ENCODE measurements at places on chromosomes 12 and 14.

- no peak for DNase-seq
Observed at GRCh38 chr14:27078191-27078590, 480.4 kb upstream of the NOVA1 start.

DNA sequence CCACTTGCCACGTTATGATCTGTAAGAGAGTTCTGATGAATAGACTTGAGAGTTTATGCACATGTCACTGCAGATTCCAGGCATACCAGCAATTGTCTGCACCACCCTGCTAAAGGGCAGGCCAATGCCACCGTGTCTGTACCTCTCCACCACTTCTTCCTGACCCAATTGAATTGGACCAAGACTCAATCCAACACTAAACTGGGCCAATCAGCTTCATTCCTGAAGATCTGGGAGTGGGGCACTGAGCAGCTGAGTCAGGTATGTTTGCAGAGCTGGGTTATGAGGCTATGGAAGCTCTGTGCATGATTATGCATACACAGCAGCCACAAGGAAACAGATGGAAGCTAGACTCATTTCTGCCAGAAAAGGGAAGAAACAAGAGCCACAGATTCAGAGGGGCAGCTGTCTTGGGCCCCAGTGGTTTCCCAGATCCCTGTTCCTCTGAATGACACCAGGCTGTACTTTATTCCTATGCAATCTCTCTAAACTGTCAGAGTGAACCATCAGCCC is 28.0 kb downstream of the DAO start:
- no peak for DNase-seq

DNA sequence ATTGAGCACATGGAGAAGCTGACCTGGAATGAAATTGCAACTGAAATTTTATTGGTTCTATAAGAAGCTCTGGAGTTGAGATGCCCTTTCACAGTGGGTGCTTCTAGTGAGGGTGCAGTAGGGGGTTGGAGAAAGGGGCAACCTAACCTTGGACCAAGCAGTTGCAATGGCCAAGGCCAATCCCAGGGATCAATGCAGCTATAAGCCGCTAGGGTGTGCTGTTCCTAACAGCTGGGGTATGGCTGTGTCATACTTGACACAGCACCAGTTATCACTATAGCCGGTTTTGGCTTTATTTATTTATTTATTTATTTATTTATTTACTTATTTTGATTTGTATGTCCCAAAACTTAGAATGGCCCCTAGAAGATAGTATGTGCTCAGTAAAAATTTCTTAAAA is 505.9 kb downstream of the FLRT2 start:
- DNase-seq = no peak

DNA sequence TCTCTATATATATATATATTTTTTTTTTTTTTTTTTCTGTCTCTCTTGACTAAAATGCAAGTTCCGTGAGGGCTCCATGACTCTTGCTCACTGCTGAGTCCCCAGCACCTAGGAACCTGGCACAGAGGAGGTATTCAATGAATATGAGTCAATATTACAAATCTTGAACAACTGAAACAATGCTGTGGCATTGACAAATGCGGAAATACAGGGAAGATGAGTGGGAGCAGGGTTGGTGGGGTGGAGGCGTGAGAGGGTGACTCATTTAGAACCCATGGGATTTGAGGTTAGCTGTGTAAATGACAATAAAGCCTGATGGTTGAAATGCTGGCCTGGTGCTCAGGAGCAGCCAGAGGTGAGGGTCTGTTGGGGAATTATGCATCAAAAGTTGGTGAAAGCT is 121.7 kb upstream of the FUT8 start:
- DNase-seq = no peak

- no peak for DNase-seq
Observed at GRCh38 chr12:64102339-64102738, 119.8 kb downstream of the KICS2 start.

- no peak for DNase-seq
Observed at GRCh38 chr14:83912032-83912642, 1617.8 kb upstream of the FLRT2 start.

- DNase-seq = no peak
Observed at GRCh38 chr12:104182144-104182543, 33.4 kb upstream of the TXNRD1 start.

DNA sequence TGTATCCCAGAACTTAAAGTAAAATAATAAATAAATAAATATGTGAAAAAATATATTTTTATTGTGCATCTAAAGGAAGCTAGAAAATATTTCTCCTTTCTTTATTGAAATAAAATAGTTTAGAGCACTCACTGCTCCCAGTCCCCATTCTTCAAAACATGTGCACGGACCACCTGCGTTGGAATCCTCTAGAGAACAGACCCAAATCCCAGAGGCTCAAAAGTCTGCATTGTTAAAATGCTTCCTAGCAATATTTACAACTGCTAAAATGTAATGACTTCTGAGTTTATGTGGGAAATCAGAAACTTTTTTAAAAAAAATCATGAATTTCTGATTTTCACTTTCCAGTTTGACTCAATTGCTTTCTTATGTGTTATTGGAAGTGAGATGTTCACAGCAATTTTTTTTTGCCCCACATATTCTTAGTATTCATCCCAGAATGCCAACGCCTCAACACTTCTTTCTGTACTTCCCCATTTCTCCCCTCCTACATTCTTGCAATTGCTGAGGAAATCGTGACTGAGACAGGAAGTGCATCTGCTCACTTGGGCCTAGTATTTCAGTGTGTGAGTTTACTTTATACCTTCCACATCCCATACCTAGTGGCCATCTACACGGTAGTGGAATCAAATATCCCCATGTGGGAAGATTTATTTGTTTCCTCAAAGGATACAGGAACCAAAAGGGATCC is 116.0 kb upstream of the FLRT2 start:
- DNase-seq = no peak

DNA sequence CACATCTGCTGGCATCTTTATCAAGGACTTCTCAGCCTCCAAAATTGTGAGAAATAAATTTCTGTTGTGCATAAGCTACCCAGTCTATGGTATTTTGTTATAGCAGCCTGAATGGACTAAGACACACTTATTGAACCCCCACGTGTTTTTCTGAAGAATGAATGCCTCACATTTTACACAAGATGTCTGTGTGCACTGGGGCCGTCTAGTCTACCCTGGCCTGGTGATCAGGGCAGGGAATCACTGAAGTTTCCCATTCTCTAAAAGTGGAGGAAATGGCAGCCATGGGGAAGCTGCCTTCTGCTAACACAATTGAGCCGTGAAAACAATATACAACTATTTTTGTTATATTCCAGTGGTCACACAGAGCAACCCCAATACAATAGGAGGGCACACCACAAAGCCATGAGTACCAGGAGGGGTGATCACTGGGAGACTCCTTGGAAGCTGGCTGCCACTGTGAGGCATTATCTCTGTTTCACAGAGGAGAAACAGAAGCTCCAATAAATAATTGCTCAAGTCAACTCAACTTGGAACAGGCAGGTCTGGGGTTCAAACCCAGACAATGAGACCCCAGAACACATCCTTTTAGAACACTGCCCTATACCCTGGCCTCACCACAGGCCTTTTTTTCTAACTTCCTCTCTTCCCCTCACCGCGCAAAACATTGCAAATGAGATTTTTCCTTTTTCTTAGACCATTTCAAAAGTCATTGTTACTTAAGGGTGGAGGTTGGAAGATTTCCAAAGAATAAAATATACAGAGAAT is 18.3 kb upstream of the LTA4H start:
- no peak for DNase-seq

- peak; percentile 15 for DNase-seq
Observed at GRCh38 chr12:101414533-101415119, 7.1 kb upstream of the ARL1 start.

- no peak for DNase-seq
Observed at GRCh38 chr12:115384391-115384790, 700.4 kb upstream of the TBX3 start.

- DNase-seq = no peak
Observed at GRCh38 chr14:39581474-39581873, 149.2 kb upstream of the FBXO33 start.

DNA sequence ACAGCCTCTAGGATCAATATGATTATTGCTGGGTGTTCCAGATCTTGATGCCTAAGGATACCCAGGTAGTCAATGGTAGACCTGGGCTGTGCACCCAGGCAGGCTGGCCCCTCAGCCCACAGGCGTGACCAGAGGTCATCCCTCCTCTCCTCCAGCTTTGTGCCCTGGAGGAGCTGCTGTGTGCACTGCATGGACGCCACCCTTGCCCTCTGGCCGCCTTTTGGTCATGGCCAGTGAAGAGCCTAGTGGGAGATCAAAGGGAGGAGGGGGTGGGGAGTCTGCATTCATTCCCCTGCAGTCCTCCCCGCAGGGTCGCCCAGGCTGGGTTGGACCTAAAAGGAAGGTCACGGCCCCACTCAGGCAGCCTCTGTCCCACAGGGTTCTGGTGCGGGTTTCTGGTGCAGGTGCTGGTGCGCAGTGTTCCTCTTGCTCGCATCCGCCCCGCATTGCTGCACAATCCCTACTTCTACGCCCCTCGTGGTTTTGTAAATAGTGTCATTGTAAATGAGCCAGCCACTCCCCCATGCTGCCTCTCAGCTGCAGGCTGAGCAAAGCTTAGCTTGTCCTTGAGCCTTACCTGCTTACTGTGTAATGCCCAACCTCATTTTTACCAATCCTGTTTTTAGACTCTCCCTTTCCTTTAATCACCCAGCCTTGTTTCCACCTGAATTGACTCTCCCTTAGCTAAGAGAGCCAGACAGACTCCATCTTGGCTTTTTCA is 55.3 kb downstream of the PSMA6 start:
- no peak for DNase-seq

GRCh38 chr12:115322275-115322674 is 638.3 kb upstream of the TBX3 start:
- DNase-seq = no peak

- DNase-seq = no peak
Observed at GRCh38 chr12:109702111-109702841, 11.3 kb upstream of the FAM222A start.

DNA sequence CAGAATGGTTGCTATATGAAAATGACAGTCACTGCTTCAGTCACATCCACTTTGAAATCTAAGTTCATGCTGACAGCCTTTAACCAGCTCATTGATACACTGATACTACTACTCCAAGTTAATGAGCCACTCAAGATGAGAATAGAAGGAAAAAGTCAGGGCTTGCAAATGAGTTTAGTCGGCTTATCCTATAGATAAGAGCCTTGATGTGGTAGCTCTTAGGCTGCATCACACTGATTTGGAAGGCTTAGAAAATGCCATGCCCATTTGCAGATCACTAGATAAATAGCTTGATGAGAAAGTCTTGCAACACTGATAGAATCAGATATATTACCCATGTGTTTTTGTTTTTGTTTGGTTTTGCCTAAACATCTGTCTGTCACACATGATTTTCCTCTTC is 251.4 kb upstream of the ATXN7L3B start:
- no peak for DNase-seq

- DNase-seq = no peak
Observed at GRCh38 chr12:56271031-56271430, 4.3 kb downstream of the COQ10A start.

- no peak for DNase-seq
Observed at GRCh38 chr12:57569858-57570257, 20.0 kb downstream of the KIF5A start.

DNA sequence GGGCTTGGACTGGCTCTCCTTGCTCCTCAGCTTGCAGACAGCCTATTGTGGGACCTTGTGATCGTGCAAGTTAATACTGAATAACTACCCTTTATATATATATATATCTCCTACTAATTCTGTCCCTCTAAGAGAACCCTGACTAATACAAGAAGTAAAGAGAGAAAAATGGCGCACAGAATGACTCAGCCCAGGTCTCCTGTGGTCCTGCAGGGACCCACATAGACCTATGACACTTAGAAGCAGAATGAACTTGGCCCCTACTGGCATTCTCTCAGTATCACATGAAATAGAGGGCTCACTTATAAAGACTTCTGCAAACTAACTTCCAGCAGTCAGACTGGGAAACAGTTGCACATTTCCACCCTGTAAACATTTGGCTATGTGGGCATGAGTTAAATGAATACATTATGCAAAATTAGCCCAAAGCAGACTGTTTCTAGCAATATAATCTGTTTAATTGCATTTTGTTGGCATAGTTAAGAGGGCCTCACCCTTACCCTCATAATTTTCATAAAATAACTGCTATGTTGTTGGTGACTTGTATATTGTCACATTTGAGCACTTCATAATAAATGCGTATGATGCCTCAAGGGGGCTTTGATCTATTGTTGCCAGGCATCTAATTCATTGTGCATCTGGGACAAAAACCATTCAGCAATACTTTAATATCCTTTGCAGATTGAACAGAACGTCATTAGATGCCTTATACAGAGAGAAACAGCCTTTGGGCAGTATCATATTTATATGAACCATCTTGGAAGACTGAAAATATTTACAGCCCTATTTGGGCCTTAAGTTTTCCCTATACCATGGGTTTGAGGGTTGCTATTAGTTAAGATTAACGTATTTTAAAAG is 349.7 kb upstream of the DIO2 start:
- DNase-seq = no peak

- no peak for DNase-seq
Observed at GRCh38 chr14:98382662-98383061, 889.3 kb downstream of the BCL11B start.

DNA sequence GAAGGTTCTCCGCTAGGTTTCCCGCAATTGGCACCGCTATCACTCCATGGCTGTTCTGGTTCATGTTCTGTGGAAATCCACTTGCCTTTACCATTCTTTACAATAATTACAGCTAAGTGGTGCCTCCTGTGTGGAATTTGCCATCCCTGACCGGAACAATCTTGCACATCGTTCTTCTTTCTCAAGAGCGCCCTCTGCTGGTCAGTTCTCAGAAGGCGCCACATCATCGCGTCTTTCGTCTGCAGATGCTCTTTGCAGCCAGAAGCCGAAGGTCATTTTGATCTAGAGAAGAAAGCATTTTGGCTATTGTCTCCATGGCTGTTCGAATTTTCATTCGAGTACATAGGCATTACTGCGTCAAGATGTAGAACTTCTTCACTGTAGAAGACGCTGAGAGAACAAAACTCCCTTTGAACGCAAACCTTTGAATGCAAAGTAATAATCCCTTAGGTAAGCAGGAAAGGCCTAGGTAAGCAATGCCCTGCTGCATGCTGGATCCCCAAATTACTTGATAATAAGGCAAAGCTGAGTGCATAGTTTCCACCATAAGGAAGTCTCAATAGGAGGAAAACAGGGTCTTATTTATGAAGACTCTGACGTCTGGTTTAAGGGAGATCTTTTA is 10.1 kb upstream of the RTRAF start:
- DNase-seq = peak; percentile 86

- DNase-seq = no peak
Observed at GRCh38 chr14:62908506-62908905, 136.8 kb downstream of the KCNH5 start.

- DNase-seq = no peak
Observed at GRCh38 chr12:85805654-85806053, 30.6 kb downstream of the RASSF9 start.
